ENCODE measurements at places on chromosomes 3 and 15.

GRCh38 chr3:45646051-45646585, 43.1 kb upstream of the SACM1L start:
- no peak for DNase-seq

GRCh38 chr3:178382449-178383061, 153.7 kb upstream of the KCNMB2 start:
- DNase-seq: no peak

DNA sequence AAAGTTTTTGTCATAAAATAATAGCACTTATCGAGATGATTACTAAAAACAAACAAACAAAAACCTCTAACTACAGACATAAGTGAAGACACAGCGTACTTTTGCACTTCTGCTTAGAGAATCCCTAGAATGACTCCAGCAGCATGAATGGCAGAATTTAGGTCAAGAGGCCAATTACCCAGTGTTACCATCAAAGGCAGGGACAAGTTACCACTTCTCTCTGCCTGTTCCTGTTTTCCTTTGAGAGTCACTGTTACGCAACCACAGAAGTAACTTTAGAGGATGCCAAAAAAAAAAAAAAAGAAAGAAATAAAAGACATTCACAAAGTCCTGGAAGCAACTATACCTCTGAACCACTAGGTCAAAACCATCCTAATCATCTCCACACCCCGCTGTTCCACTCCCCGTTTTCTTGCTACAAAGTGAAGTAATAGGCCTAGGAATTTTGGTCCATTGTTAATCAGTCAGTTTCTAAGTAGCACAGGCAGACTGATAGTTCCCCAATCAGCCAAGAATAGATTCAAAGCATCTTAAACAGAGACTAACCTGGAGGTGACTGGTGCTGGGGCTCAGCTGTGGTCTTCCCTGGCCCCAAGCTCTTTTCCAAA, 41.9 kb downstream of the FMN1 start:
- no peak for DNase-seq

DNA sequence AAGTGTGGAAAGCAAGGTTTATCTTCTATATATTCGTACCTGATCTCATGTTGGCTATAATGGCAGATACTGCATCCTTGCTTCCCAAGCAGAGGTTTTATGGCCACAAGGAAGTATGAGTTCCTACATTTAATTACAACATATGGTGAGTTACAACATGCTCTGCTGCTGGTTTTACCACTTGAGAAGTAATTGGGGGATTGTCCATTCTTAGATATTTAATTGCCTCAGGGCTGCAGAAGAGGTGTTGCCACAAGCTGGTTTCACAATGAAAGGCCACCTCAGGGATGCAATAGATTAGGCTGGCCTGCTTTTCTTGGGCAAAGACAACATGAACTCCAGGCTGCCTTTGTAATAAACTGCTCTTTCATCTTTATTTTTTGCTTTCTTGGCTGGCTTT, 48.6 kb downstream of the RAP2B start:
- no peak for DNase-seq

GRCh38 chr3:126338790-126339288, 18.4 kb downstream of the KLF15 start:
- no peak for DNase-seq

DNA sequence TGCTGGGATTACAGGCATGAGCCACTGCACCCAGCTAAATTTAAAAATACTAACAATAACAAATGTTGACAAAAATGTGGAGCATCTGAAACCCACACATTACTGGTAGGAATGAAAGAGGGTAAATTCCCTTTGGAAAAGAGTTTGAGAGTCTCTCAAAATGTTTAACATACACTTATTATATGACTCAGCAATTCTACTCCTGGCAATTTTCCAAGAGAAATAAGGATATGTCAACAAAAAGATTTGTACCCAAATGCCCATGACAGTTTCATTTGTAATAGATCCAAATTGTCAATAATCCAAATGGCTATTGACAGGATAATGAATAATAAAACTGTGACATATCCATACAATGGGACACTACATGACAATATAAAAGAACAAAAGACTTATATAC, 9.0 kb downstream of the HCLS1 start:
- DNase-seq: no peak

GRCh38 chr3:64650096-64650622, 37.6 kb downstream of the ADAMTS9 start:
- no peak for DNase-seq

- no peak for DNase-seq
Observed at GRCh38 chr3:70309591-70309990, 2.8 kb downstream of the MDFIC2 start.

- no peak for DNase-seq
Observed at GRCh38 chr3:79586232-79586631, 181.6 kb downstream of the ROBO1 start.

DNA sequence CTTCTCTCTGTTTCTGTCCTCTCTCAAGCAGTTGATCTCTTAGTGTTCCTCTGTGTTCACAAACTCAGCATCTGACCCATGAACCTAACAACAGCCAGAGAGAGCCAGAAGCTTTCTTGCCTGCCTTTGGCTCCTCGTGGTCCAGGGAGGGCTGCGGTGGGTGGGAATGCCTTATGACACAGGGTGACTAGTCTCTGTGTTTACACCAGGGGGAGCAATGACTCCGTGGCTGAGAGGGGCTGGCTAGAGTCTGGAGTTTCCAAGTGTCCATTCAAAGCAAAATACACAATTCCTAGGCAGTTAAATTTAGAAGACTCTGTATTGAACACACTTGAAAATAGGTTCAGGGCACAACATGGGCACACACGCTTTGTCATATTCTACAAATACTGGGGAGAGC, 370.0 kb upstream of the FRG2C start:
- DNase-seq: peak; percentile 57

- DNase-seq: no peak
Observed at GRCh38 chr3:133505813-133506212, 67.7 kb upstream of the CDV3 start.

DNA sequence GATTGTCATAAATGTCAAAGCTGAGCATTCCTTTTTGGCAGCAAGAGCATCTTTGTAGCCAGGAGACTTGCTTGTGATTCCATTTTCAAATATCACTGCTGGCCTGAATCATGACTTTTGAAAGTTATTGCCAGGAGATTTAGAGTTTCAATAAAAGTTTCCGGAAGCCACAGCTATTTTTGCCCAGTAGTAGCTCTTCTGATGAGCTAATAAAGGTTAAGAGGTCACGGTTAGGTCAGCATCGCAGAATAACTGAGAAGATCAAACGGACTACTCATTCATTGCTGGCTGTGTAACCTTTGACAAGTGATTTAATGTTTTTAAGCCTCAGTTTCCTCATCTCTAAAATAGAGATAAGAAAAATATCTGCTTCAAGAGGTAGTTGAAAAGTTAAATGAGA, 105.1 kb upstream of the ETV5 start:
- no peak for DNase-seq

DNA sequence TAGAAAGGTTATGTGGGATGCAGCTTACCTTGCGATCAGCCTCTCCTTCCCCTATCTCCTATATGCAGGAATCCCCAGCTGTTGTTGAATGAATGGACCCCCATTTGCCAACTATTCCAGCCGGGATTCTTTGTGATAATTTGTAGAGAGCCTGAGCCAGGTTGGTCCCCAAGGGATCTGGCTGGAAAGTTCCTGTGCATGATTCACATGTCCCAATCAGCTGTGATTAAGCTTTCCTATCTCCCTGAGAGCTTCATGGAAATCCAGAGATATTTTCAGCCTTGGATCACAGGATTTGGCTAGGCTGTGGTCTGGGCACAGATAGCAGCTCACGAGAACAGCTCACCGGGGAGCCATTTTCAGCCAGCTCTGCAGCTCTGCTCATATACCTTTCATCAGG, 76.7 kb downstream of the ARNT2 start:
- DNase-seq: peak; percentile 44

DNA sequence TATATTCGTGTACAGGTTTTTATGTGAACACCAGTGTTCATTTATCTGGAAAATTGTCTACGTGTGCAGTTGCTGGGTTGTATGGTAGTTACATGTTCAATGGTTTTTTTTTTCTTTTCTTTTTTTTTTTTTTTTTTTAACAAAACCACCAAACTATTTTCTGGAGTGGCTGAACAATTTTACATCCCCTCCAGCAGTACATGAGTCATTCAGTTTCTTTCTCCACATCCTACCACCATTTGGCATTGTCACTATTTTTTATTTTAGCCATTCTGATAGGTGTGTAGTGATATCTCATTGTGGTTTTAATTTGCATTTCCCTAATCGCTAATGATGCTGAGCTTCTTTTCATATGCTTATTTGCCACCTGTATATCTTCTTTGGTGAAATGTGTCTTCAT, 256.3 kb upstream of the EOMES start:
- DNase-seq: no peak

DNA sequence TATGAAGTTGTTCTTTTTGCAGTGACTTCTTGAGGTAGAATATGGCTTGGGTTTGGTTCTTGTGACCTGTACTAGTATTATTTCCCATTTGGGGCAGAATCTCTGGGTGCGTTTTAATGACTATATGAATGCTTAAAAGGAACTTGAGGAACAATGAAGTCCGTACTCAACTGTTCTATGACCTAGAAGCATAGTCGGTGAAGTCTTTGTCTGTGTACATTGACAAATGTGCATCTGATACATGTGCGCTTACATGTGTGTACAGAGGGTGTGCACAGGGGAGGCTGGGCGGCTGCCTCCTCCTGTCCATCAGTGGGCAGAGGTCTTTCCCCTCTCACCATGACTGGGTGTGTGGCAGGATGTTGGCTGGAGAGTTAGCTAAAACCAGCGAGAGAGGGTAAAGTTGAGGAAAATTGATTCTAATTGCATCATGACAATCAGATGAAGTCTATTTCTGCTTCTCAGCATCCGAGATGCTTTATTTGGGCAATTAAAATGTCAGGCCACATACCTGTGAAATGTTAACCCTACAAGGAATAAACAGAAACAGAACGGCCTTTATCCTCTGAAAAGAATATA, 1.0 kb upstream of the NR2F2 start:
- DNase-seq: no peak

DNA sequence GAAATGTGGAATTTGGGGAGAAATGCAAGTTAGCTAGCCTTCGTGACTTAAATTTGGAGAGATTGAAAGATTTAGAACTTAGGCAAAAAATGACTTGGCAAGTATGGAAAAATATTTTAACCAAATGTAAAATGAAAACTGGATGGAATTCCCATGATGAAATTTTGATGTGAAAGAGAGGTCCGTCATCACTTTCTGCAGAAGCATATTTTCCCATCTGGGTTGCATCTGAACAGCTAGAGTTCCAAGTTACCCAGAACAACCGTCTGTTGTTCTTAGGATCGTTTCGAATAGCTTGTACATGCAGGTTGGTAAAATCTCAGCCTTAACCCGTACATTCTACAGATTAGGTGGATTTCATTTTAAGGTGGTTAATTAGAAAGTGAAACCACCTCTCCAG, 136.3 kb downstream of the GHSR start:
- no peak for DNase-seq

DNA sequence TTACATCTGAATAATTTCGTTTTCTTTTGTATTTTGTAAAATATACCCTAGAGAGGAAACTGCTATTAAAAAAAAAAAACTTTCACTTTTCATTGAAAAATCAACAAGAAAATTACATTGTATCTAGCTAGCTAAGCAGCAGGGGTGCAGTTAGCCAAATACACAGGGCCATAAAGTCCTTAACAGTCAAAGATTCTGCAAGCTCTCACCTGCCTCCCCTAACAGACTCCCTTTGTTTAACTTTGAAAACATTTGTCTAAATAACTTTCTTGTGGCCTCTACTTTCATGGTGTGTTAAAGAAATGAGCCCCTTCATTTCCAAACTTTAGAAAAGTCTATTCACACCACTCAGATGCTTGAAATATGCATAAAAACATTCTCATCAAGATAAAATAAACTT, 23.3 kb downstream of the CBLB start:
- no peak for DNase-seq

- DNase-seq: no peak
Observed at GRCh38 chr3:72353236-72354128, 494.8 kb downstream of the SHQ1 start.

DNA sequence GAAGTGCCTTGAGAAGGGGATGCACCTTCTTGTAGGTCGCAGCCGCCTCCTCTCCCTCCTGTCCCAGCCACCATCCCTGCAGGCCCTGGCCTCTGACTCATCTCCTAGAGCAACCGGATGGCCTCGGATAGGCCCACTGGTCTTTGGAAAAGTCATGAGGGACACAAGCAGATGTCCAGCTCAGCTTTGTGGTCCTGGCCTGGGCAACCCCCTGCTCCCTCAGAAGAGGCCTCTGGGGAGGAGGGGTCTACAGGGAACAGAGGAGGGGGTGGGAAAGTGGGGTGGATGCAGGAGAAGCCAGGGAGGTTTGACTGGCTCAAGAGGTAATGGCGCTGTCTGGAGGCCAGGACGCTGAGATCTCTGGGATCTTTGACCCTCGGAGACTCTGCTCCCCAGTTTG, 259.2 kb upstream of the TLE3 start:
- DNase-seq: no peak

- no peak for DNase-seq
Observed at GRCh38 chr3:171326717-171327440, 133.3 kb downstream of the TNIK start.

DNA sequence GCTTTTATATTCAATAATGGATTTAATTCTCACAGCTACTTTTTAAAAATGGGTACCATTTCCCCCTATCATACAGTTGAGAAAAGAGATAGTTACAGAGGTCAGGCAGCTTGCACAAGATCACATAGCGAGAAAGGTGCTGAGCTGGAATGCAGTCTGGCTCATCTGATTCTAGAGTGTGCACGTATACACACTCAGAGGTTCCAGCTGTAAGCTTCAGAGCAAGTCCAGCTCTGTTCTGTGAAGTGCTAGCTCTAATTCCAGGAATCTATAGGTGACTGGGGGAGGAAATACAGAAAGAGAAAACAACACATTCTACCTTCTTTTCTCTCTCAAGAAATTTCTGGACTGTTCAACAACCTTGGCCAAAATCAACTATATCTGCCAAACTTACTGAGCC, 318.7 kb downstream of the FOXP1 start:
- DNase-seq: no peak

DNA sequence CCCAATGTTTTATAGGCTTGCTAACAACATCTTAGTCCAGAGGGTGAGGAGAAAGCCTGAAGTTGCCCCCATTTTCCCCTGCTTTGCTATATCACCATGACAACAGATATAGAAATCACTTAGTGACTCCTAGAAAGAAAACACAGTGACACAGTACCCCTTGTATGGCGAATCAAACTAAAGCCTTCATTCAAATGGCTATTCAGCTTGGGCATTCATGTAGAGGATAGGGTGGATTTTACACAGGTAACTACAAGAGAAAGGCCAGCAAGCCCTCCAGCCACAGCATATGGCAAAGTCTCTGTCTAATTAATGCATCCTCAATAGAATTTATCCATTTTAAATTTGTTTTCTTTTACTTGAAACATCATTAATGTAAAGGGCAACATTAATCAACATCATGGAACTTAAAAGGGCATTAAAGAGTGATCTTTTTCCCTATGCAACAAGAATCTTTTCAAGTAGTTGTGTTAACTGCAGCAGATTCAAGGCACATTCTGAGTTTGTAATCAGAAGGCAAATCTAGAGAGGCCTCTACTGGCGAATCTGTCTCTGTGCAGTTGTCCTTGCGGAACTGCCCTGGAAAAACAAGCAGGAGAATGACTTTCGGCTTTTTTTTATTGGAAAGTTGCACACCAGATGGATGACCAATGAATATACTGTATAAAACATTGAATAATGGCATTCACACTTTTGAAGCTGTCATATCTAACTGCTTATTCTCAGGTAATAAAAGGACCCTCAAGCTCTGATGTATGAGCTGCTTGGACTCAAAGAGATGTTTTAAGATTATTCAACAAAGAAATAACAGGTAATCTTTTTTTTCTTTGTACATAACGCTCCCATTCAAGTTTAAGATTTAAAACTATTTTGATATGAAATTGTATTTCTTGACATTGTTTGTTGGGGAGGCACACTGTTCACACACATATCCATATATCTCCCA, 621.7 kb upstream of the AGTR1 start:
- peak; percentile 32 for DNase-seq

Data from H9 (cell line).